Fibroblast of mammary gland (primary cell): ENCODE measurements at places on chromosomes 2 and 18.

DNA sequence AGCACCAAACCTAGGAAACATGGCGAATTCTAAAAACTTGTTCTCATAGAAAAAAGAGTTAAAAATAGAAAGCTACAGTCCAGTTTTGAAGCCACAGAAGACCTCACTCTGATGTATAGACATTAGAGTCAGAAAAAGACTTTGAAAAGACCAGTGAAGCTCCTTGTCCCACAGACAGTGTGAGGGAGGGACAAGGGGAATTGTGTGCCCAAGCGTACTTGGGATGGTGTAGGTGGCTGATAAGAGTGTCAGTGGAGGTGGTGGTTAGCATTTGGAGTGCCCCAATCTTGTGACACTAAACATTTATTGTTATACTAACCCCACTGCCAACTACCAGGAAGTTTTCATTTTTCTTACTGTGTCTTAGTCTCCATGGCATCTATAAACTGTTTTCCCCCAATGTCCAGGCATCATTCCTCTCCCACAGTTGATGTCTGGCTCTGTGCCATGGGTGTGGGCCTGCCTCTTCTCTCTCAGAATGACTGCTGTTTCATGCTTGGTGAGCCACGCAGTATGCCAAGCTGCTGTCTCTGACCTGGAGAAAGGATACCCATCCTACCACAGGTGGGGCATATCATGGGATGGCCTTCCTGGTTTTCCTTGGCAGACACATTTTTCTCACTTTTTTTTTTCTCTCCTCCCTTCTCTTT lies 161.4 kb downstream of the RPIA start:
- no peak for DNase-seq

GRCh38 chr2:54284826-54285225 lies 28.8 kb upstream of the TSPYL6 start:
- no peak for DNase-seq

GRCh38 chr18:36128530-36128870 lies 640 bp downstream of the SLC39A6 start:
- peak; percentile 27 for DNase-seq

- no peak for DNase-seq
Observed at GRCh38 chr2:112164876-112165275, 26.7 kb downstream of the FBLN7 start.

DNA sequence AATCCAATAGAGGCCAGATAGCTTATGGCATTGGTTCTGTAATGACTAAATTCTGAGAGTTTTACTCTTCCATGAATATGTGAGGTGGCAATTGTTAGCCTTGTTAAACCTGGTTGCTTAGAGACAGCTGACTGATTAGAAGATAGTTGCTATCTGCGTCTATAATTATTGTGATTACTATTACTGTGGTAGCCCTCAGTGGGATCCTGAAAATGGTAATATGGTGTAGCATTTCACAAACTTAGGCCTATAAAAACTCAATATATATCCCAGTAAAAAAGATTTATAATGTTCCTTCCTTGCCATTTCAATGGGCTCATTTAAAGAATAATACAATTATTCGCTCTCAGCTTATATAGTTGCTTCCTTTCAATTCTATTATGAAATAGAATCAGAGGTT lies 405.8 kb upstream of the CDH2 start:
- DNase-seq, result no peak

- no peak for DNase-seq
Observed at GRCh38 chr2:152683400-152683799, 33.9 kb downstream of the PRPF40A start.
